ENCODE measurements at places on chromosomes 6 and 20. TPM values are rescaled to one million over a fixed set of nuclear protein-coding genes. Genes with fewer than 3 reads are reported as not detected.

Gene POLR1H
- 28.7 TPM for polyA plus RNA-seq

Gene PNPLA1
- 0.32 TPM for polyA plus RNA-seq

Gene MAP3K5
- polyA plus RNA-seq, result 2.5 TPM

Gene DUSP22
- 20.8 TPM for polyA plus RNA-seq

Gene TRAPPC3L
- polyA plus RNA-seq, result 0.28 TPM

Gene ETV7
- 0.25 TPM for polyA plus RNA-seq

Gene MRPS18B
- polyA plus RNA-seq, result 55.0 TPM

Gene COL11A2
- polyA plus RNA-seq, result 0.18 TPM

Gene MDFI
- 76.2 TPM for polyA plus RNA-seq

Gene CST4
- polyA plus RNA-seq, result not detected

Gene SLC4A11
- 3.9 TPM for polyA plus RNA-seq

Gene RUNX2
- polyA plus RNA-seq, result 0.79 TPM

GRCh38 chr6:39330057-39330456 is 7.6 kb upstream of the KCNK16 start:
- DNase-seq, result no peak

GRCh38 chr20:19934792-19935491 is 82.2 kb upstream of the NAA20 start:
- DNase-seq, result no peak

DNA sequence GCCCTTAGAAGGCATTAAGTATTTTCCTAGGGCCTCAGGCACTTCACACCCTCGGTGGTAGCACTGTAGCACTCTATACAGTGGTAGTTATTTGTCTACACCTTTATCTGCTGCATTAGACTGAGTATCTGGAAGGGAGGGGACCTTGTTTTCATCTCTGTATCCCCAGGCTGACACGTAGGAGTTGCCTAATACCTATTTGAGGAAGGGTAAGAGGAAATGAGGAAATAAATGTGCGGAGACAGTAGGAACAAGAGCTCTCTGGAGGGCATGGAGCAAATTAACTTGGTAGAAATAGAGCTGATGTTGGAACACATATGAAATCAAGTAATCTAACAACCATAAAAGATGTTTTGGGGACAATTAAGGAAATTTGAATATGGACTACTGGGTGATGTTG is 3.9 kb downstream of the CNPY3 start:
- no peak for DNase-seq

GRCh38 chr6:152723398-152723797 is 25.7 kb downstream of the MYCT1 start:
- no peak for DNase-seq

DNA sequence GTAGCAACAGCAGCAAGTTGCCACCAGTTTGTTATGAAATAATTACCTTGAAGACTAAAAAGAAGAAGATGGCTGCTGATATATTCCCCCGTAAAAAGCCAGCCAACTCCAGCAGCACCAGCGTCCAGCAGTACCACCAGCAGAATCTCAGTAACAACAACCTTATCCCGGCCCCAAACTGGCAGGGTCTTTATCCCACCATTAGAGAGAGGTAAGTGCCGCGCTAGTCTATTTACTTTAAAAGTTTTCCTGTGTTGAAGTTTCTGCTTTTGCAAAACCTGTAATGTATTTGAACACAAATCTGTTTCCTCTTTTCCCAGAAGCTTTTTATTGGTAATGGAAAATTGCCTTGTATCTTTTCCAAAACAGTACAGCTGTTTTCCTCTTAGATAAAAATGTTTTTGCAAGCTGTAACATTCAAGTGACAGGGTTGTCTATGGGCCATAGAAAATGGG is 725 bp downstream of the BTBD3 start:
- no peak for DNase-seq

DNA sequence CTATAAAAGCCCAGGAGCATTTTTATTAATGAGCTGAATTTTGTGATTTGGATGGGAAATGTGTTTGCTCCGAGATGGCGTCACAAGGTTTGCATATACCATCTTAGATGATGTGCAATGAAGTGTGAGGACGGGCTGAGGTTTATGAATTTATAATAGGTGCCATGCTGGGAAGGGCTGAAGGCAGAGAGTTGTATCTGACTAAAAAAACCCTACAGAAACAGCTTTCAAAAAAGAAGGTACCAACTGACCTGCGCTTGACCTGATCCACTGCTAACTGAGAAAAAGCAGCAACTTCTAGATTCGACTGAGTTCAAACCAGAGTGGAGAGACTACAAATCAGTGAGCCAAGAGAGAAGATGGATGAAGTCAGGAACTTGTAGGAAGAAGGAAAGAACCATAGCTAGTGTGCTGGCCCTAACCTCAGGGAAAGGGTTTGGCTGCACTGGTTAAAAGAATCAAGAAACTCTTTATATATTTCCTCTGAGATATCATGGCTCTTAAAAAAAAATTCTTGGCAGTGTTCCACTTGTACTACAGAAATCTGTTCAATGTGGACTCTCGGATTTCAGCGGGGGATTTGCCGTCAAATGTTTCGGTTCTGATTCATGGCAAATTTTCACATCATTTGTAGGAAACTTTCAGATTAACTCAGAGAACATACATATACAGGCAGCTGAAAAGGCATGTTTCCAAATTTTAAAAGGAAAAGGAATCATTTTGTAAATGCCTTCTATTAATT is 56.5 kb upstream of the HDGFL1 start:
- DNase-seq, result no peak

DNA sequence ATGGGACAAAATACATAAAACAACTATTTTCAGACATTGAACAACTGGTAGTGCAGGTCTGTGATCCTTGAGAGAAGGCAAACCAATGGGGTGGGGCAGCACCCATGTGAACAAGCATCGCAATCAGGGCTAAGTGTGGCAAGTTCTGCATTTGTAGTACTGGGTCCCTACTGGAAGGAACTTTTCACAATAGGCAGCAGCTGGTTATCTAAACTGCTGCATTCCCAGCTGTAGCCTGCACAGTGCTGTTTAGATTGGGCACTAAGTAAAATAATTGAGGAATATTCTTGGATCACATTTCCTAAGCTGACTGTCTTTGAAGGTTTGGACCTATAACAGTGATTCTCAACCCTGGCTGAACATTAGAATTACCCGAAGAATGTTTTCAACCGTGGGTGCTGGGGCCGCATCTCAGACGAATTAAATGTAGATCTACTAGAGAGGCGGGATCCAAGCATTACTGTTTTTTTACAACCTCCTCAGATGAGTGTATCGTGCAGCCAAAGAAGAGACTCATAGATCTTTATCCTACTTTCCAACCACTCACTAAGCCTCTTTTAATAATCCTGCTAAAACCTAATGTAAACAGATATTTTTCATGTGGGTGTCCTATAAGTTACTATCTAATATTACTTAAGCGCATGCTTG is 12.4 kb upstream of the MAP3K4 start:
- no peak for DNase-seq

GRCh38 chr6:48311301-48311700 is 200.3 kb upstream of the PTCHD4 start:
- no peak for DNase-seq

GRCh38 chr20:63628246-63628975 is 1.5 kb upstream of the GMEB2 start:
- DNase-seq, result no peak

GRCh38 chr6:163457637-163458561 is 43.4 kb downstream of the QKI start:
- peak; percentile 11 for DNase-seq

GRCh38 chr20:2142649-2143048 is 41.0 kb downstream of the STK35 start:
- no peak for DNase-seq

- peak; percentile 38 for DNase-seq
These were observed 96.2 kb upstream of the VGLL2 start for GRCh38 chr6:117169064-117169665.

GRCh38 chr6:57205550-57206328 is 16.4 kb downstream of the RAB23 start:
- DNase-seq, result no peak

DNA sequence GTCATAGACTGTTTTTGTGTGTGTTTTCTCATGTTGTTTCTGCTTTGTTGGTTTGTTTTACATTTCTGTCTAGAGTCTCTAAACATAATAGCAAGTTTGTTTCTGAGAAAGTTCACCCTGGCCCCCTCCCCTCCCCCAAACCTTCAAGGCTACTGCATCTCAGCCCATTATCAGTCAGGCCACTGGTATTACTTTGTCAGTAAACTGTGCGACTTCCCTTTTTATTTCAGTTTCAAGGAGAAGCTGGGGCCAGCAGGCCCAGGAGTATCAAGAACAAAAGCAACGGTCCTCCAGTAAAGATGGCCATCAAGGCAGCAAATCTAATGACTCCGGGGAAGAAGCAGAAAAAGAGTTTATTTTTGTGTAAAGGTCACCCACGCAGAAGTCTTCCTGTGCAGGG is 32.8 kb upstream of the SCGN start:
- no peak for DNase-seq

GRCh38 chr6:159540152-159540551 is 152.9 kb downstream of the SOD2 start:
- no peak for DNase-seq

DNA sequence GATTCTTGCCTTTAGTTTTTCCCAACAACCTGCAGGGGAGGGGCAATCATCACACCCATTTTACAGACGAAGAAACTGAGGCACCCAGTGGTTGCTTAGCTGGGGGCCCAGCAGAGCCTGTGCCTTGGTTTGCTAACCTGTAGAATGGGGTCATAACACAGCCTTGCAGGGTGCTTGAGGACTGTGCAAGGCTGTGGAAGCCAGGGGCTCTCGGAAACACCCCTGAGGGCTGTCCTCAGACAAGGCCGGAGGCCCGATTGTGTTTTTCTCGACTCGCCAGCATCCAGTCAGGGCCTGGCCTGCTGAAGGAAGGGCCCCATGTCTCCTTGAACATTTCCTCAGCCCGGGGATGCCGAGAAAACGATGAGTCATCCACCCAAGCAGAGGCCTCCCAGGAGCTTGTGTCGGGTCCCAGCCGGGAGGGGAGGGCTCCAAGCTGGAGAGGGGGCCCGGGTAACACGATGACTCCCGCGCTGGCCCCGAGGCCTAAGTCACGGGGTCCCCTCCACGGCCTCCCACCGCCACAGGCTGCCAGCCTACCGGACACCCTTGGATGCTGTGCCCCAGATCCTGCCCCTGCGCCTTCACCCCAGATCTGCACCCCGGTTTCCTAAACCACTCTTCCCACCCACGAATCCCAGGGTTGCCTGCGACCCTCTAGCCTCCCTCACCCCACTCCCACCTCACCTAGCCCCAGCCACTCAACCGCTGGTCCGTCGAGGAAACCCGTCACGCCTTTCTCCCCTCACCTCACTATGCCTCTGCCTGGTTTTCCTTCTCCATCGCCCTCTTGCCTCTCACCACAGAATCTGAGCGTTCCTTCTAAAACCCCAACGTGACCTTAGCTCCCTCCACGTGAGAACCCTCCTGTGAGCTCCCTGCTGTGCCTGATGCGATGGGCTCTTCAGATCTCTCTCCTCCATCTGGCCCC is 10.6 kb downstream of the NOL4L start:
- no peak for DNase-seq

DNA sequence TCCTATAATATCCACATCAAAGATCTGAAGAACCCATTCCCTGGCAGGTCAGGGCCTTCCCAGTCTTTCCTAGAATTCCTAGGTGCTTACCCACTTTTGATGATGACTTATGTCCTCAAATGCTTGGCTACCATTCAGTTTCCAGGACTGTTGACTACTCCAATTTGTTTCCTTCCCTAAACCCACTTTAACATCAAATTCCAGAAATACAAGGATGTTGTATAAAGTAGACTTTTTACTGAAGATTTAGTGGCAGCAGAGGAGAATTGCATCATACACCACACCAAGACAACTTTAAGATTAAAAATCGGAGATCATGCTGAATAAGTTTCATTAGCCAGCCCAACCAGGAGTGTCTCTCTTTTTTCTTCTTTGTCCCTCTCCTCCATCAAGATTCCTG is 203.3 kb upstream of the LAMP5 start:
- DNase-seq, result no peak

DNA sequence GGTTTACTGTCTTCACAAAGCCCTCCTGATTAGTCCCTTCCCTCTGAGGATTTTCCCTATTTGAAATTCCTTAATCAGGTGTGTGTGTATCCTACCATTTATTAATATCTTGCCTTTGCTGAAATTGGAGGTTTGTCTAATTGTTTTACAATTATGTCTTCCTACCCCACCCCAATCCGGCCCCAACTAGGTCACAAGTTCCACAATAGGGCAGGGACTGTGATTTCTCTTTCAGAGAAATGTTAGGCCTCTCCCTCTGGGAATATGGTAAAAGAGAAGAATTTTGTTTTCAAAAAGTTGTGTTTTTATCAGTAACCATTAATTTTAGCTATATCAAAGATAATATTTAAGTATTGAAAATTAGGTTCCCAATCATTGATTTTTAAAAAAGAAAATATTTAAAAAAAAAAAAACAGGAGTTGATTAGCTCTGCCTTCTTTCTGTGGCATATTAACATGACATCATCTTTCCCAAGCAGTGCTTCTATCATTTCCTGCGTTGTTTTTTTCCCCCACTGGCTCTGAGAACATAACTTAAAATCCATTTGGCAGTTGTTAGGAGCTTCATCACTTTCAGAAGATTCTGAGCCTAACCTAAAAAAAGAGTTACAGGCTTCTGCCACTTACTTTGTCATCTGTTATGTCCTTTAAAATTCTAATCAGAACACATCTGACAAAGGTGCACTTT is 36.1 kb downstream of the BLOC1S5 start:
- no peak for DNase-seq

- DNase-seq, result no peak
These were observed 300.9 kb upstream of the PRDM1 start for GRCh38 chr6:105785066-105785811.

GRCh38 chr6:145155411-145155810 is 579.9 kb downstream of the EPM2A start:
- no peak for DNase-seq

GRCh38 chr6:148332088-148332487 is 10.6 kb upstream of the SASH1 start:
- no peak for DNase-seq

- DNase-seq, result no peak
These were observed 22.2 kb downstream of the SAMHD1 start for GRCh38 chr20:36929290-36929689.

DNA sequence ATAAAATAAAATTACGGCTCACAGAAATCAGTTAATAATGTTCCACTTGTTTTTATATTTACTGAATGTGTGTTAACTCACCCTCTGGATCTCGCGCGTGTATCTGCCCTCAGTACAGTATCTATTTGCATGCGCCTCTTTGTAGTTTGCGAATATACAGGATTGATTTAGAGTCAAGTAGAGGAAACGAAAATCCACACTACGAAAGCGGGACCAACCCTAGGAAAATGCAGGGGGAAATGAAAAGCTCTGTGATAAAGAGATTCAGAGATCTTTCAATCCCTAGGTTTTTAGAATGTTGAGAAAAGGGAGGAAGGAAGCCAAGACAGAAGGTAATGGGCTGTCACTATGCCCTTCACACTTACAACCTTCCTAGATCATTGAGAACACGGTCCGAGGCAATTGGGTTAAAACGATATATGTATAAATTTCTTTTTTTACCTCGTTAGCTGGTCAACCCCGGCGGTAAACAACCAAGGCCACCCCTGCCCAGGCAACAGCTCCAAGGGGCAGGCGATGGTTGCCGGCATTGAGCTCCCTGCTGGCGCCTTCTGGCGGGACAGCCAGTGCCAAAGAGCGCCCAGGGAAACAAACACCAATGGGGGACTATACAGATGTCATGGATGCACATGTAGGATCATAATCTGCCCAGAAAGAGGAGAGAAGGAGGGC is 792 bp upstream of the FUT9 start:
- no peak for DNase-seq

GRCh38 chr6:12371151-12371550 is 81.0 kb downstream of the EDN1 start:
- no peak for DNase-seq
